WTC11 (cell line): ENCODE measurements at places on chromosomes 2 and 18. TPM values are rescaled to one million over a fixed set of nuclear protein-coding genes. Genes with fewer than 3 reads are reported as not detected.

GRCh38 chr2:119005051-119005450 lies 63.1 kb downstream of the MARCO start:
- H3K27ac ChIP-seq: no peak overlapping the region
- H3K36me3 ChIP-seq: peaks cover 12% of the 10 kb centered on the region
- no peak overlapping the region for H3K4me3 ChIP-seq
- no peak for DNase-seq

- no peak for DNase-seq
- H3K36me3 ChIP-seq: peaks cover 81% of the 10 kb centered on the region
- peak overlapping the region; percentile 78 for H3K27ac ChIP-seq
- H3K4me3 ChIP-seq: no peak overlapping the region
Observed at GRCh38 chr2:54634564-54635511, 88.6 kb upstream of the EML6 start.

- H3K36me3 ChIP-seq: no peaks in the 10 kb centered on the region
- H3K4me1 ChIP-seq: no peaks in the 10 kb centered on the region
- H3K27ac ChIP-seq: no peak overlapping the region
Observed at GRCh38 chr2:224613543-224614286, 28.6 kb upstream of the CUL3 start.

DNA sequence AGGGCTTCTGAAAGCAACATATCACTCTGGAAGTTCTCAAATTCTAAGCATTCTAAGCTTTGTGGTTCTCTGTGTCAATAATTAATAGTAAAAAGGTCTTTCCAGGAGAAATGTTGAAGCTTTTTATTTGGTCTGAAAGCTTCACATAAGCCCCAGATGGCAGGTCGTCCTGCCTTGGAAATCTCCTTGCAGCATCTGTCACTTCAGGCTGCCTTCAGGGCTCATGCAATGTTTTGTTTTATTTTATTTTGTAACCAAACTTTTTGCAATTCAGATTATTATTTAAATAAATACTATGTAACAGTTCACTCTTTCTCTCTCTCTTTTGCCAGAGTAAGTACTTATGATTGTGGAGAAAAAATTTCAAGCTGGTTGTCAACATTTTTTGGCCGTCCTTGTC lies 46.7 kb upstream of the FHOD3 start:
- H3K4me1 ChIP-seq: peaks cover 10% of the 10 kb centered on the region
- H3K27ac ChIP-seq: no peak overlapping the region
- peaks cover 2% of the 10 kb centered on the region for H3K36me3 ChIP-seq
- no peak for DNase-seq
- no peak overlapping the region for H3K4me3 ChIP-seq

DNA sequence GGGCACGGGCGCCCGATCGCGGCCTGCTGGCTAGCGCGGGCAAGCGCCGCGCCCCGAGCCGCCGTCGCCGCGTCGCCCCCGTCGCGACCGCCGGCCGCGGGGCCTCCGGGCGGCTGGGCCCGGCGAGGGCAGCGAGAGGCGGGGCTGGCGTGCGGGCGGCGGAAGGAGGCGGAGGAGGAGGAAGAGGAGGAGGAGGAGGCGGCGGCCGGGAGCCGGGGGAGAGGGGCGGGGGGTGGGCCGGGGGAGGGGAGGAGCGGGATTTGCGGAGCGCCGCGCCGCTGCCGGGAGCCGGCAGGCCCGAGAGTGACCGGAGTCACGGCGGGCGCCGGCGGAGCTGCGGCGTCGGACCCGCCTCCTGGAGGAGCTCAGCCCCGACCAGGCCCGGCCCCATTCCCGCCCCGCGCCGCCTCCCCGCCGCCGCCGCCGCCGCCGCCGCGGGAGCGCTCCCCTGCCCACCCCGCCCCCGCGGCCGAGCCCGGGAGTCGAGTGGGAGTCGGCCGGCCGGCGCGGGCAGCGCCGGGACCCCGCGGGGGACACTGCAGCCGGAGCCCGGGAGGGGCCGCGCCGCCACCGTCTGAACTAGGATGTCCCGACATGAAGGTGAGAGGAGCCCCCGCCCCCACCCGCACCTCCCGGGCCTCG lies at the start of gene KCMF1:
KCMF1 (plus strand) TSS at position 294 of the 642 bp plus-strand sequence; CDS start at position 585, 291 bp downstream.
- H3K4me3 ChIP-seq: peak within 1 kb of the TSS; percentile 99
- H3K4me1 ChIP-seq: peaks cover 55% of the 10 kb centered on the region
- H3K36me3 ChIP-seq: peaks cover 23% of the 10 kb centered on the region
- peak; percentile 74 for DNase-seq
- peak within 1 kb of the TSS; percentile 100 for H3K27ac ChIP-seq

Gene CCDC85A
- 0.22 to 0.27 TPM (median 0.25 TPM) in 3 replicates for total RNA-seq

DNA sequence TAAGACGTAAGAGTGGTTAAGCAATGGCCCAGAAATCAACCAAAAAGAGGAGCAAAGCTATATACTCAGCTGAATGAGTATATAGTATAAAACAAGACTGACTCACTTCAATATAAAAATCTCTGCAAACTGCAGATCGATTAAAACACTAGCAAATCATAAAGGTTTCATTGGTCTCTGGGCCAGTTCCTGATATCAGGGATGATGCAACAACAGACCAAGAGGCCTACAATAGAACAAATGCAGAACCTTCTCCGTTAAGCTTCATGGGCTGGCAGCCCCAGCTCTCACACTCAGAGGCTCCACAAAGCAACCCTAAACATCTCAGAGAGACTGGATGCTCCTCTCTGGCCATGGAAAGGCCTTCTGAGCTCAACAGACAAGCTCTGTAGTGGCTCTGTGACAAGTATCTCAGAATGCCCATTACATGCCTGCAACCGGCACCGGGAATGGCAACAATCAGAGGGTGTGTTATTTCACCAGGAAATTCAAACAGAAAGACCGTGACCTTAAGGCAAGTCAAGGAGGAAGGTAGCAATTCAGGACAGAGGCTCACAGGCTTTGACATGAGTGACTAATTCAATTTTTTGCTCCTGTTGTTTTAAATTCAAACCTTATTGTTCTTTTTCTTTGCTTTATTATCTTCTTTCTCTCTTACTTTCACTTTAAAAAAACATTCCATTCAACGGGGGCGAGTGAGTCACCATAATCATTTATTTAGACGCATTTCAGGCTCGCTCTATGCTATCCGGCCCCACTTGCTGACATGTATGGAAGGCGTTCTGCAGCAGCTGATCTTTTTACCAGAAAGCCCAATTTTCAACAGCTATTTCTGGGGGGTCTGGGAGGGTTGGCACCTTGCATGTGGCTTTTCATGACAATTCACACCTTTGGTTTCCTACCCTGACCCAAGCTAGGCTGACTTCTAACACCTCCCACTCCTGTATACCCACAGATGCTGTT lies 15.1 kb downstream of the CYRIA start:
- peaks cover 42% of the 10 kb centered on the region for H3K4me1 ChIP-seq
- H3K4me3 ChIP-seq: no peak overlapping the region
- H3K27ac ChIP-seq: no peak overlapping the region
- H3K27me3 ChIP-seq: no peaks in the 10 kb centered on the region

- H3K4me1 ChIP-seq: no peaks in the 10 kb centered on the region
- no peak overlapping the region for H3K27ac ChIP-seq
- H3K27me3 ChIP-seq: no peaks in the 10 kb centered on the region
- no peak overlapping the region for H3K4me3 ChIP-seq
Observed at GRCh38 chr2:150191349-150191748, 296.1 kb downstream of the RND3 start.

GRCh38 chr2:39494784-39495251 lies 57.7 kb upstream of the MAP4K3 start:
- H3K4me3 ChIP-seq: no peak overlapping the region
- H3K27ac ChIP-seq: peak overlapping the region; percentile 57; the same call in 1 of the 2 replicates
- H3K4me1 ChIP-seq: peaks cover 29% of the 10 kb centered on the region
- DNase-seq: peak; percentile 29
- no peaks in the 10 kb centered on the region for H3K27me3 ChIP-seq

Gene GCG
- 0.14 TPM in 1 of 3 replicates, not detected in the others for total RNA-seq

- no peaks in the 10 kb centered on the region for H3K4me1 ChIP-seq
- no peak for DNase-seq
- no peaks in the 10 kb centered on the region for H3K36me3 ChIP-seq
- H3K27ac ChIP-seq: no peak overlapping the region
- H3K4me3 ChIP-seq: no peak overlapping the region
- H3K27me3 ChIP-seq: no peaks in the 10 kb centered on the region
Observed at GRCh38 chr2:15177103-15177502, 384.0 kb downstream of the NBAS start.

Gene TTN
- 4.5 to 6.3 TPM (median 4.7 TPM) in 3 replicates for total RNA-seq

- peaks cover 15% of the 10 kb centered on the region for H3K36me3 ChIP-seq
- no peak overlapping the region for H3K27ac ChIP-seq
- H3K4me1 ChIP-seq: 0 out of 2 replicates have a peak, but pooled peaks cover 3% of the 10 kb centered on the region
- H3K4me3 ChIP-seq: no peak overlapping the region
Observed at GRCh38 chr2:69061525-69061924, 48.5 kb downstream of the ANTXR1 start.

- H3K4me3 ChIP-seq: no peak overlapping the region
- no peak overlapping the region for H3K27ac ChIP-seq
- no peaks in the 10 kb centered on the region for H3K36me3 ChIP-seq
- no peaks in the 10 kb centered on the region; the same call in 1 of the 2 replicates for H3K4me1 ChIP-seq
- DNase-seq: peak; percentile 23
Observed at GRCh38 chr2:216222650-216223352, 113.7 kb downstream of the XRCC5 start.

DNA sequence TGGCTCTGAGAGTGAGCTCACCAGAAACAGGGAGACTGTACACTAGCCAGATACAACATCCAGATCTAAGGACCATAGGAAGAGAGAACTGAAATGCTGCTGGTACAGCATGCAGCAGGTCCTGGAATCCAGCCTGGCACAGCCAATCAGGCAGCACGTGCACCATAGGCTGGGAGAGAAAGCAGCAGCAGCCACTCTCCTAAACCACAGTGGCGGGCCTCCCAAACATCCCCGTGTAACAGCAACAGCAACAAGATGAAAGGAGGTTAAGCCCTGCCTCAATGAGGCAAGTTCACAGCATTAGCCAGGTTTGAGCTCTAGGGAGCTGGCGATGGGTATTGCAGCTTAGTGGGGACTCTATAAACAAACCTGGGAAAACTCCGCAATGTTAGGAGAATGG lies 192.0 kb downstream of the EPHA4 start:
- DNase-seq: no peak
- H3K27ac ChIP-seq: no peak overlapping the region
- H3K4me3 ChIP-seq: no peak overlapping the region
- H3K27me3 ChIP-seq: no peaks in the 10 kb centered on the region
- no peaks in the 10 kb centered on the region for H3K36me3 ChIP-seq

Gene SERPINB13
- total RNA-seq: not detected in 3 replicates

Gene EDAR
- total RNA-seq: 0.05 TPM in 1 of 3 replicates, not detected in the others

Gene STPG4
- not detected in 3 replicates for total RNA-seq

GRCh38 chr18:44830581-44830980 lies 149.9 kb downstream of the SETBP1 start:
- H3K27ac ChIP-seq: no peak overlapping the region
- H3K4me1 ChIP-seq: peaks cover 44% of the 10 kb centered on the region
- H3K36me3 ChIP-seq: no peaks in the 10 kb centered on the region
- DNase-seq: no peak
- H3K27me3 ChIP-seq: no peaks in the 10 kb centered on the region; the same call in 1 of the 2 replicates

- H3K36me3 ChIP-seq: no peaks in the 10 kb centered on the region
- peaks cover 3% of the 10 kb centered on the region; the same call in 1 of the 2 replicates for H3K27me3 ChIP-seq
- peaks cover 7% of the 10 kb centered on the region for H3K4me1 ChIP-seq
- H3K4me3 ChIP-seq: no peak overlapping the region
- no peak for DNase-seq
Observed at GRCh38 chr18:49023938-49024803, 73.4 kb upstream of the SMAD7 start.
